ENCODE measurements at places on chromosomes 7 and 10. TPM values are rescaled to one million over a fixed set of nuclear protein-coding genes. Genes with fewer than 3 reads are reported as not detected.

The PSMG3 gene
- 20.3 TPM for total RNA-seq

The RBP3 gene
- not detected for total RNA-seq

DNA sequence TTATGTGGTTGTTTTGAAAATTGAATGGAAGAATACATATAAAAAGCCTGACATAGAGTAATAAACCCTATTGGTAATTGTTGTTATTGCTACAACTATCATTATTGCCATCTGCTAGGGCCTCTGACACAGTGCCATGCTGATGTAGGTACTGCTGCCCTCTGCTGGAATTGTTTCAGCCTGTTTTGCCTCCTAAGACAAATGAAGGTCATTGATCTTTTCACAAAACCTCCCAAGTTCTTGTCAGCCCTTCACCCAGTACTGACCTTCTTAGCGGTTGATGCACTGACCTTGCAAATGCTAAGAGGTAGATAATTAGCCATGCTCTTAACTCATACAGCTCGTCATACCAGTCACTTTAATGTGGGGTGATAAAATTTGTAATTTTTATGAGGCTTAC is 975.2 kb downstream of the SORCS1 start:
- no peak for DNase-seq

The ACBD7 gene
- not detected for total RNA-seq

DNA sequence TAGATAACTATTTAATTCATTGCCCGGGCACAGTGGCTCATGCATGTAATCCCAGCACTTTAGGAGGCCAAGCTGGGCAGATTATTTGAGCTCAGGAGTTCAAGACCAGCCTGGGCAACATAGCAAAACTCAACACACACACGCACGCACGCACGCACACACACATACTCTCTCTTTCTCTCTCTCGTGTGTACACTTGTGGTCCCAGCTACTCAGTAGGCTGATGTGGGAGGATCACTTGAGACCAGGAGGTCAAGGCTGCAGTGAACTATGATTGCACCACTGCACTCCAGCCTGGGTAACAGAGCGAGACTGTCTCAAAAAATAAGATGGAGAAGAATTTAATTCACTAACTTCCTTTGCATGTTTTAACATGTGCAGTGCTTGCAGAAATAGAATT is 38.1 kb downstream of the PTPN12 start:
- no peak for DNase-seq

Data from upper lobe of right lung (tissue), 1 donor.